ENCODE measurements at places on chromosomes 11 and 22.

DNA sequence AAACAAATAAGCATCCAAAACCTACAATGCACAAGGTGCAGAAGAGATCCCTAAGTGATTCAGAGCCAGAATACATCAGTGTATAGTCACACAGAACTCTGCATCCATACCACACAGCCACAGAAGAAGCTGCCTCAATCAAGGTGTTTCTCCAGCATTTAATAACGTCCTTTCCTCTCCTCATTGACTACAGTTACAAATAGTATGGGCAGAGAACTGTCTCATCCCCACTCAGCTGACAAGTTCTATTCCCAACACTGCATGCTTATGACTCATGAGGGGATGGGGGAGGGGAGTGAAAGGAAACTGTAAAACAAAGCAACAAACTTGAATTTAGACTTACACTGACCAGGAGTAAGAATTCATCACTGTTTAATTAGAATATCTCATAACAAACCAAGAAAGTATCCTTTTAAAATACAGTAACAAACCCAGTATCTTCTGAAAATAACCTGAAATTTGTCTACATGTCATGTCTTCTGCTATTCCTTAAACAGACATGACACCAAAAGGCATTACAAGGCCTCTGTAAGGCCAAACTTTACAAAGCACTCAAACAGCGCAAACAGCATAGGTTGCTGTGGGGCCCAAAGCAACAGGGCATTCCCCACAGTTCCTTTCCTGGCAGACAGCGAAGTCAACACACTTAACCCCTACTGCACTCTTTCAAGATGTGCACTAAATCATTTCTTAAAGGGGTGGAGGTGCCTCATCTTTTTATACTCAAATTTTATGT, 29.3 kb downstream of the CELF1 start:
- no peak for DNase-seq

DNA sequence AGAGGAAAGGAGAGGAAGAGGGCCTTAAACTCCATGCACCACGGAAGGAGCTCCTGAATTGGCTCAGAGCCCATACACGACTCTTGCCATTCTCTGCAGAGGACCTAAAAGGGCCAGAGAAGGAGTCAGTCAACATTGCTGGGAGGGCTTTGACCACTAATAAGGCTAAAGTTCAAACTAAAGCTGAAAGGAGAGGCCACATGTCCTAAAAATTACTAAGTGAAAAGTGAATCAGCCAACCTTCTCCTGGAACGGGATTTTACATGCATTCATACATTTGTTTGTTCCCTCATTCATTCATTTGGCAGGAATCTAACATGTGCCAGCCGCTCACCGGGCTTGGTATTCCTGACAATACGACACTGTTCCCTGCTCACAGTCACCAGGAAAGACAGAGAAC, 10.5 kb downstream of the CLMP start:
- no peak for DNase-seq

GRCh38 chr11:28346209-28346608, 238.0 kb downstream of the METTL15 start:
- DNase-seq: no peak

DNA sequence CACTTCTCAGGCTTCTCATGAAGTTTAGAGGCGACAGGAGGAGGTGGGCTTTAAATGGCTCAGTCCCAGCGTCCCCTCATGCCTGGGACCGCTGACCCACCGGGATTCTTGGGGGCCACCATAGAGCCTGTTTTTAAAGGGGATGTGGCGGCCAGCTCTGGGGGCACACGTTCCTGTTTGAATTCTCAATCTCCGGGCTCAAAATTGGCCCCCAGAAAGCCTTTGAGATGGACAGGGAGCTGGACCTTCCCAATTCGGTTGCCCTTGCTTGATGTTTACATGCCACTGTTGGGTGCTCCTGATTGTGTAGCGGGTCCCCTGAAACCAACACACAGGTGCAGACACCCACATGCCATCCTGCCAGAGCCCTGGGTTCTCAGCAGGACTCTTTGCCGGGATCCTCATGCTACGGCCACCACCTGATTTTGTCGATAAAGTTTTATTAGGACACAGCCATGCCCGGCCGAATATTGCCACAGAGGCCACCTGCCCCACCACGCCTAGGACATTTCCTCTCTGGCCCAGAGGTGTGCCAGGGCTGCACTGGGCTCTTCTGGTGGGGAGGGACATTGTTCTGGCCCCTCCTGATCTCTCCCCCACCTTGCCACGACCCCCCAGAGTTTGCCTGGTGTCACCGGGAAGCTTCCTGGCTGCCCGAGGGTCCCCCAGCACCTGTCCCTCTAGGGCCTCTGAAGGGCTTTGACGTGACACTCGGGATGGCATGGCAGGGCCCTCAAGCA, 71.6 kb downstream of the KCNQ1 start:
- peak; percentile 31 for DNase-seq

DNA sequence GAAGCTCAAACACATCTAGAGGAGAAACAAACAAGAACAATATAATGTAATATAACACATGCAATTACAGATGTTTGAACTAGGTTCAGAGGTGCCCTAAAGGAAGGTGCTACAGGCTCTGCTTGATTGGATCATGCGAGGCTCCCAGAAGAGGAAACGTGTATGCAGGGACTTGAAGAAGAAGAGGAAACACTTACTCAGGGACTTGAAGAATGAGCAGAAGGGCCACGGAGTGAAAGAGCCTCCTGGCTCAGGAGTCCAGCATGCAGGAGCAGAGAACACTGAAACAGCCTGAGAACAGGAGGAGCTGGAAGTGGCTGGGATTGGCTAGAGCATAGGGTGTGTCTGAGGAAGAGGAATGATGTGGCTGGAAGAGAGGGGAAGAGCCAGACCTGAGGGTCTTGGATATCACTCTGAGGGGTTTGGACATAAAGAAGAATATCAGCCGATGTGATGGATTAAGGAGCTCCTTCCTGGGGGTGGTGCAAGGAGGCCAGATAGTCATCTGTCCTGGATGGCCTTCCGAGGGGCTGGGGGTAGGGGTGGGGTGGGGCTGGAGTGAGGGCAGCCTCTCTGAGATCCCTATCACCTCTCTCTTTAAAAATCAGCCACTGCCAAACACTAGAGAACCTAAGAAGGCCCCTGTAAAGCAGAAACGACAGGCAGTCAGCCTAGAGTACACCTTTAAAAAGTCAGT, 16.8 kb downstream of the FZD4 start:
- no peak for DNase-seq

- DNase-seq: no peak
Observed at GRCh38 chr22:27913162-27913741, 5.8 kb downstream of the PITPNB start.

DNA sequence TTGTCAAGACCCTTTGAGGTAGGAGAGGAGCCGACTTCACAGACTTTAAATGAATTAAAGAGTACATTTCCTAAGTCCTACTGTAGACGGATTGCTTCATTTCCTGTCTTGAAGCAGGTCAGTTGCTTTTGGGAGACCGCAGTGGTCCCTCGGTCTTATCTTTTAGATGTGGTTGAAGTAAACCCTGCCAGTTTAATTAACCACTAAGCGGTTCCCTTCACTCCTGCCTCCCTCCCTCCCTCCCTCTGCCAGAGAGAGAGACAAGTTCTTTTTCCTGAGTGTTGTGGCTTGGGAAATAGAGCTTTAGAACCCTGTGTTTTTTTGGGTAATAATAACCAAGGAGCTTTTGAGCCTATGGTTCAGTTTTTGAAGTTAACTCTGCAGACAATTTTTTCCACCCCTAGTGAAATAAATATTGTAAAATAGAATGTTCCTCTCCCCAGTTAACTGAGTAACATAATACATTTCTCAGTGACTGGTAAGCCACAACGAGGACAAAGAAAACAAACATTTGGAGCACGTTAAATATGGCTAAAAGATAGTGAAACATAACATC, 147.5 kb downstream of the LDLRAD3 start:
- DNase-seq: no peak

Data from ecto neural progenitor cell (in vitro differentiated cells).